ENCODE measurements at places on chromosomes 13 and 19.

DNA sequence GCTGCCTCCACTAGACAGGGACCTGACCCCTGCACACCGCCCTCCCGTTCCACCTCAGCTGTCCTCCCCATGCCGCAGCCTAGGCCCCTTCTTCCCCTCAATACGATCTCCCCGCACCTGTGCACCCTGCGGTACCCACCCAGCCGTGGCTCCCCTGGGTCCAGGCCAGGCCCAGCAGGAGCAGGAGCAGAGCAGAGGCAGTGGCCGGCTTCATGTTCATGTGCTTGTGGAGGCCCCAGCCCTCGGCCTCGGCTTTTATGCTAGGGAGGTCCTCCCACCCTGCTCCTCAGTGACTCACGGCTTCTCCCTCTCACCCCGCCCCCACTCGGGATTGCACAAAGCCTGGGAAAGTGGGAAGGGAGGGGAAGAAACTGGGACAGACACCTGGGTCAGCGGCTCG lies 11.4 kb upstream of the KRTDAP start:
- DNase-seq: no peak

GRCh38 chr13:71902676-71903075 lies 35.7 kb upstream of the DACH1 start:
- no peak for DNase-seq

DNA sequence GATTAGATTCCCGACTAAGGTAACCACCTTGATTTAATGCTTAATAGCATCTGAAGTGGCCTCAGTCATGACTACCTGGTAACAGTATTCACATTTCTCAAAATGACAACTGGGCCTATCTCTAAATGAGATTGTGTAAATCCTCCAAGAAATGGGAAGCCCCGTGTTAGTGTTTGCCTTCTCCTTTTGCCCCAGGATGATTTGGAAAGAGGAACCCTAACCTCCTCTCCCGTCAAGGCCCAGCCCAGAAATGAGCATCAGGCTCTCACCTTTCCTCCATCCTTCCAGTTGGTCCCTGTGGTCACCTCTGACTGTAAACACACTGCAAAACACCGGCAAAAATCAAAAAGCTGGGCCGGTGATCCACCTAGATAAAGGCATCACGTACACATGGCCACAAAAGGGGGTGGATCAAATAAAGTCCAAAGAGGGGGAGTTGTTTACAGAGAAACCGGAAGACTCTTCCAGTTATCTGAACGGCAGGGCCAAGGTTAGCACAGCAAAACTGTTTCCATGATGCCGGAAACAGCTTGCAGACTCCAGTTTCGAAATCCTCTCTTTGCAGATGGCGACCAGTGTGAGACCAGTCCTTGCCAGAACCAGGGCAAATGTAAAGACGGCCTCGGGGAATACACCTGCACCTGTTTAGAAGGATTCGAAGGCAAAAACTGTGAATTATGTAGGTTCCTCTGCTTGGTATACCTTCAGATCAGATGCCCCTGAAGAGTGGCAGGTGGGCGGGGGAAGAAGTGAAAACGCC lies 16.4 kb downstream of the F10 start:
- DNase-seq: no peak

- DNase-seq: no peak
These were observed 380.1 kb downstream of the FGF14 start for GRCh38 chr13:102021777-102022176.

DNA sequence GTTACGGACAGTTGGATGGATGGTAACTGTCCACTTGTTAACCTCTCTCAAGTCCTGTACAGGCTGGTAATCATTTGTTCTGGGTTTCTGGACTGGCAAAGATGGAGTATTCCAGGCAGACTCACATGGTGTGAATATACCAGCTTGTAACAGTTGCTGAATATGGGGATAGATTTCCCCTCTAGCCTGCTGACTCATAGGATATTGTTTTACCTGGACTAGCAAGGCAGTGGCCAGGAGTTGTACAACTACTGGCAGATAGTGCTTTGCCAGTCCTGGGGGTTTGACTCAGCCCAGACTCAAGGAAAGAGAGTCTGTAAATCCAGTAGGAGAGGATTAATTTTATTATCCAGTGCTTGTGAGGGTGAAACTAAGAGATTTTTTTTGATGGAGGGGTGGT lies 74.0 kb downstream of the ZNF100 start:
- DNase-seq: no peak

DNA sequence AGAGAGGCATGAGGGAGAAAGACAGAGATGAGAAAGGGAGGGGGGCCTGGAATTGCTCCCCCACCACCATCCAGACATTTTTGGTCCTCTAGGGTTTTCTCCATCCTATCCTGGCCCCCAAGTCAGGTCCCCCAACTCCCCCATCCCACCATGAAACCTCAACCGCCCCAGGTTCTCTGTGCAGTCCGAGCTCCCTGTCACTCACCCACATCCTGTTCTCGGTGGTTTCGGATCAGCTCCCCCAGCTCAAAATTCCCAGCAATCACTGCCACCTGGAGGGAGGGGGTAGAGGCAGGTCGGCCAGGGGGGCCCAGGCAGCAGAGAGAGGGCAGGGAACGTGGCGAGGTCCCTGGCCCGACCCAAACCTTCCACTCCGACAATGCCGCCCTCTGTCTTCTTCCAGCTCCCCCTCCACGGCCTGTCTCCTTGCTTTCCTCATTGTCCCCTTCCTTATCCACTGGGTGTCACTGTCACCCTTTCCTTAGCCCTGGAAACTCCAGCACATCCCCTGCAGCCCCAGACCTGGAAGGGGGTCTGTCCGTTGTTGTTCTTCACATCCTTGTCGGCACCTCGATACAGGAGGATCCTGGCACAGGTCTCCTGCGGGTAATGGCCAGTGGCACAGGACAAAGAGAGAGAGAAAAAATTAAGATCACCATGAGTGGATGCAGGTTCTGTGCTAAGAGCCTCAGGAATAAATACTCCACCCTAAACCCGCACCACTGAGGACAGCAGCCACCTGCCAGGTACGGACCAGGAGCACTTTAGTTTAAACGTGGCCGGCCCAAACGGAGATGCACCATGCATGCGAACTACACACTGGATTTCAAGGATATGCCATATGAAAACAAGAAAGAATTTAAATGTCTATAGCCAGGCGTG lies 15.4 kb downstream of the SHANK1 start:
- DNase-seq: no peak

GRCh38 chr13:113219256-113219940 lies 10.0 kb downstream of the CUL4A start:
- no peak for DNase-seq

GRCh38 chr13:92451060-92451459 lies 775.5 kb upstream of the GPC6 start:
- no peak for DNase-seq

- DNase-seq: peak; percentile 81
These were observed 68.1 kb downstream of the GNG7 start for GRCh38 chr19:2634228-2634951.

DNA sequence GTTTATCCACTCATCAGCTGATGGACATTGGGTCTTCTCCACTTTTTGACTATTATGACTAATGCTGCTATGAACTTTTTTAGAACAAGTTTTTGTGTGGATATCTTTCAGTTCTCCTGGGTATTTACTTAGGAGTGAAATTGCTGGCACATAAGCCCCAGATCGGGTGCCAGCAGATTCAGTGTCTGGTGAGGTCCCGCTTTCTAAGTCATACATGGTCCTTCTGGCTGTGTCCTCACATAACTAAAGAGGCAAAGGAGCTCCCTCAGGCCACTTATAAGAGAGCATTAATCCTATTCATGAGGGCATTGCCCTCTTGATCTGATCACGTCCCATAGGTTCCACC lies 600 bp upstream of the ZNF226 start:
- no peak for DNase-seq

- no peak for DNase-seq
These were observed 15.5 kb upstream of the KIR3DL3 start for GRCh38 chr19:54708781-54709180.

DNA sequence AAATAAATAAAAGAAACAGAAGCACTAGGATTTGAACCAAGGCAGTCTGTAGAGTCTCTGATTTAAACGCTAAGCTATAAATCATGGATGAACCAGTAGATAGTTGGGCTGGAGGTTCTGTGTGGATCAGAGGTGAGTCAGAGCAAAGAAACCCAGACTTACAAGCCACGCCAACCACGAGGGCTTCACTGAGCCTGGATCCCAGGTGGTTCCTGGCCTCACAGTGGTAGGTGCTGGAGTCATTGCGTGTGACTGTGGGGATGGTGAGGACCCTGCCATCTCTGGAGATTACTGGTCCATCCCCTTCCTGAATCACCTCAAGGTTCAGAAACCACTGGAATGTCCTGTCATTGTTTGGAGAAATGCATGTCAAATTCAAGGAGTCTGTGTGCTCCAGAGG lies 19.3 kb upstream of the CEACAM20 start:
- DNase-seq: no peak

DNA sequence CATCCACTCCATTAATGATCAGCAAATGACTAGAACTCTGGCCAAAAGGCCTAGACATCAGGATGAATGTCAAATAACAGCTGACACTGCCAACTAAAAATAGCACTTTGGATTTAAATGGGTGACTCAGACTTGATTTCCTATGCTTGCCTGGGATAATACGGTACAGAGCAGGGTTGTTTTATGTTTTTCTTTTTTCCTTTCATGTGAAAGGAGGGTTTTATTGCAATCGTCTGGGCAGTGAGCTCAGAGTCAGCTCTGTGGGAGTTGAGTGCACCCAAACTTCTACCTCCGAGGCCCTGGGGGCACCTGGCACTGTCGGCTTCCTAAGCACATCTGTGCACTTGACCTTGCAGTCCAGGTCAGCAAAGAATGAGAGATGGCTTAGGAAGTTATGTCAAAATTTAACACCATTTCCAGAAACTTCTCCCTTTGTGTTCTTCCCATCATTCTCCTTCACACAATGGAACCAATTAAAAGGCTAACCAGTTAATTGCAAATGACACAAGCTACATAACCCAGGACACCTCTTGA lies 134.1 kb downstream of the LACC1 start:
- DNase-seq: no peak

GRCh38 chr19:35114353-35115176 lies 1.1 kb upstream of the FXYD3 start:
- peak; percentile 79 for DNase-seq

GRCh38 chr19:36627057-36627456 lies 21.9 kb downstream of the ZNF382 start:
- no peak for DNase-seq

GRCh38 chr13:100208626-100209025 lies 119.7 kb downstream of the PCCA start:
- no peak for DNase-seq

DNA sequence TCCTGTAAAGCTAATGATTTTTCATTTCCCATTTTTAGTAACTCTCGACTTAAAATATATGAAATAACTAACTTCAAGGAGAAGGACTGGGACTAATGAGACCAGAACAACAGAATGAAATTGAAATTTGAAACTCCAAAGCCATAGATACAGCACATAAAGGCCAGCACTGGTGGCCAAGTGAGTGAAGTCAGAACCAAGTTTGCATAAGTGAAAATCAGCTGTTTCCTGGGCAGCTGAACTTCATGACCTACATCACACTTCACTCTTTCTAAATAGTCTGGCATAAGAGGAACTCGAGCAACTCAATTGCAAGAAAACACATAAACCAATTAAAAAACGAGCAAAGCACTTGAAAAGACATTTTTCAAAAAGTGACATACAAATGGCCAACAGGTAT lies 84.5 kb downstream of the DCLK1 start:
- DNase-seq: no peak

GRCh38 chr13:40457929-40458719 lies 208.3 kb downstream of the FOXO1 start:
- DNase-seq: no peak

DNA sequence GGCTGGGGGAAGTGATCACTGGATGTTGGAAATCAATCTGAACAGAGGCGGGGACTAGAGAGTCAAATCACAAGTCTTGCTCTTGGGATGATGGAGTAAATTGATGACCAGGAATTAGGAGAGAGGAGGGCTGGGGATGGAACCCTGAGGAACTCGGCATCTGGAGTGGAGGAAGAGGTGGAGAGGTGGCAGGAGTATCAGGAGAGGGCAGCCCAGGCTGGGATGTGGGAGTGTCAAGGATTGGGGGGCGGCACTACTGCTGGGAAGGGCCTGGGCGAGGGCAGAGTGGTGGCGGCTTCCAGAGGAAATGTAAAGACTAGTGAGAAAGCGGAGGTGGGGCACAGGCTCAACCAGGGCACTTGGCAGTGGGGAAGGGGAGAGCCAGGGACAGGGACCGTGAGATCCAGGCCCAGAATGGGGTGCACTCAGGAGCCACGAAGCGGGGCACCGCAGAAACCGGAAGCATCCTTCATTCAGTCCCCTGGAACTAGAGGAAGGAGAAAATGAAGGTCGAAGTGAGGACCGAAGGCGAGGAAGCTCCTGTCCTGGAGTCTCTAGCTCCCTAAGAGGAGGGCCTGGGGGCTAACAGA lies 81.2 kb upstream of the GPR183 start:
- no peak for DNase-seq

DNA sequence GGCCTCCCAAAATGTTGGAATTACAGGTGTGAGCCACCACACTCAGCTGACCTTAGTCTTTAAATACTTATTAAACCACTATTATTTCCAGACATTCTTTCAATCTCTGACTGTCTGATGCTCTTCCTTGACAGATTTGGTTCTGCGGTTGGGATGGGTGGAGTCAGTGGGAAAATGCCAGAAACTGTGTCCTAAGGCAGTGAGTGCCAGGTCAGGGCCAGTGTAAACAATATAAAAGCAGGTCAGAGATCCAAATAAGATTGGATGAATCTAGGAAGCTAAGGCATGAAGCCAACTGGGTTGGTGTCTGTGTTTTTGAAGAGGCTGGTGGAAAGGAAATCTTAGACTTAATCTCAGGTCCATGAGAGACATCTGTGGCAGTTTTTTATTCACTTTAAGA lies 74.7 kb downstream of the KLF5 start:
- no peak for DNase-seq

GRCh38 chr19:18119013-18119716 lies 21.6 kb downstream of the MAST3 start:
- no peak for DNase-seq

DNA sequence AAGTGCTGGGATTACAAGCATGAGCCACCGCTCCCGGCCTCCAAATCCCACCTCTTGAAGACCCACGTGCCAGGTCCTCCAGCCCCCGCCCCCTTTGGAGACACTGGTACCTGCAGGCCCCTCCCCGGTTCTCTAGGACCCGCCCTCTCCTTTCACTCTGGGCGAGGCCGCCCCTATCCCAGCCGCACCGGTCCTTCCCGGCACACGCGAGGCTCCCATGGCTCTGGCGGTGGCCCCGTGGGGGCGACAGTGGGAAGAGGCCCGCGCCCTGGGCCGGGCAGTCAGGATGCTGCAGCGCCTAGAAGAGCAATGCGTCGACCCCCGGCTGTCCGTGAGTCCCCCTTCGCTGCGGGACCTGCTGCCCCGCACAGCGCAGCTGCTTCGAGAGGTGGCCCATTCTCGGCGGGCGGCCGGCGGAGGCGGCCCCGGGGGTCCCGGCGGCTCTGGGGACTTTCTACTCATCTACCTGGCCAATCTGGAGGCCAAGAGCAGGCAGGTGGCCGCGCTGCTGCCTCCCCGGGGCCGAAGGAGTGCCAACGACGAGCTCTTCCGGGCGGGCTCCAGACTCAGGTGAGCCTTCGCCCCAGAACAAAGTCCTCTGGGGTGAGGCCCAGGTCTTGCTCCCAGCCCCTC lies at the start of gene CBLC:
Gene CBLC, plus strand, starts transcription at position 176 of the 633 bp plus-strand sequence. Its CDS starts 42 bp downstream, at position 218.
- DNase-seq: no peak
